ENCODE measurements at places on chromosomes 12 and 14. TPM values are rescaled to one million over a fixed set of nuclear protein-coding genes. Genes with fewer than 3 reads are reported as not detected.

TAS2R50 gene
- total RNA-seq = not detected

RASSF8 gene
- total RNA-seq = 84.6 TPM

SSTR1 gene
- 118 TPM for total RNA-seq

KRT85 gene
- not detected for total RNA-seq

FSCB gene
- not detected for total RNA-seq

SAMD15 gene
- 1.4 TPM for total RNA-seq

RDH12 gene
- total RNA-seq = not detected

ADCK1 gene
- total RNA-seq = 4.4 TPM

GRCh38 chr14:88422919-88423650, 37.6 kb downstream of the SPATA7 start:
- 0 out of 2 replicates have a peak overlapping the region, but pooled peaks have one; percentile 19 for H3K4me3 ChIP-seq
- peaks cover 7% of the 10 kb centered on the region for H3K36me3 ChIP-seq
- DNase-seq = peak; percentile 71
- peaks cover 44% of the 10 kb centered on the region for H3K4me1 ChIP-seq

- peaks cover 53% of the 10 kb centered on the region for H3K36me3 ChIP-seq
- H3K27me3 ChIP-seq = peaks cover 1% of the 10 kb centered on the region
- peaks cover 63% of the 10 kb centered on the region for H3K4me1 ChIP-seq
- peak overlapping the region; percentile 20 for H3K4me3 ChIP-seq
These were observed 34.0 kb downstream of the KITLG start for GRCh38 chr12:88546226-88546625.

- H3K36me3 ChIP-seq = peaks cover 11% of the 10 kb centered on the region
- H3K27me3 ChIP-seq = no peaks in the 10 kb centered on the region
- DNase-seq = peak; percentile 35
- H3K4me3 ChIP-seq = peak overlapping the region; percentile 91
- H3K27ac ChIP-seq = peak overlapping the region; percentile 88
- peaks cover 37% of the 10 kb centered on the region for H3K4me1 ChIP-seq
These were observed 3.2 kb downstream of the MLXIP start for GRCh38 chr12:122081697-122082221.

- DNase-seq = no peak
- H3K27ac ChIP-seq = no peak overlapping the region
- no peaks in the 10 kb centered on the region for H3K4me1 ChIP-seq
- H3K4me3 ChIP-seq = no peak overlapping the region
- peaks cover 9% of the 10 kb centered on the region for H3K36me3 ChIP-seq
These were observed 132.6 kb downstream of the TMEM132D start for GRCh38 chr12:129771238-129771637.

DNA sequence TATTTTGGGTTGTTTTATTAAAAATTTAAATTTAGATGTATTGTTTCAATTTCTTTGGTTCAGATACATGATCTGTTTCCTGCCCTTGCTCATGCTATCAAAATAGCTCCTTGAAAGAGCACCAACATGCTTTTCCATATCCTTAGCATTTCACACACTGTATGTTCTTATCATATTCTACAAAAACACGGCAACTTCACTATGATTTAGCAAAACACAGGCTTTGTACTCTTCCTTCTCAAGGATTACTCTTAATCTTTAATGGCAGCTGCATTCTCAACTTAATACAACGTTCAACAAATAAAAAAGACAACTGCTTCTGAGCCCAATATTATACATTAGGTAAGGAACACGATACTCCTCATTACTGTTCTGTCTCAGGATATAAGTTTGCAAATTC, 2.9 kb upstream of the GLRX5 start:
- DNase-seq = no peak
- H3K36me3 ChIP-seq = peaks cover 10% of the 10 kb centered on the region
- peak overlapping the region; percentile 91 for H3K4me3 ChIP-seq
- peaks cover 3% of the 10 kb centered on the region for H3K27me3 ChIP-seq

- H3K4me1 ChIP-seq = peaks cover 97% of the 10 kb centered on the region
- peak overlapping the region; percentile 99 for H3K27ac ChIP-seq
- H3K36me3 ChIP-seq = peaks cover 12% of the 10 kb centered on the region
- no peaks in the 10 kb centered on the region for H3K27me3 ChIP-seq
- DNase-seq = peak; percentile 21
These were observed 48.7 kb downstream of the PPFIBP1 start for GRCh38 chr12:27572486-27573255.

- peaks cover 5% of the 10 kb centered on the region for H3K27me3 ChIP-seq
- H3K4me1 ChIP-seq = peaks cover 40% of the 10 kb centered on the region
- no peak overlapping the region for H3K27ac ChIP-seq
- DNase-seq = no peak
- no peaks in the 10 kb centered on the region for H3K36me3 ChIP-seq
These were observed 8.2 kb downstream of the KRT79 start for GRCh38 chr12:52825961-52826360.

- H3K4me1 ChIP-seq = no peaks in the 10 kb centered on the region
- no peaks in the 10 kb centered on the region for H3K27me3 ChIP-seq
- no peak for DNase-seq
- H3K36me3 ChIP-seq = no peaks in the 10 kb centered on the region
These were observed 461.0 kb downstream of the GXYLT1 start for GRCh38 chr12:41683513-41684240.

GRCh38 chr14:100223332-100224201, 15.4 kb upstream of the YY1 start:
- no peaks in the 10 kb centered on the region for H3K36me3 ChIP-seq
- H3K27me3 ChIP-seq = no peaks in the 10 kb centered on the region
- no peak overlapping the region for H3K4me3 ChIP-seq

DNA sequence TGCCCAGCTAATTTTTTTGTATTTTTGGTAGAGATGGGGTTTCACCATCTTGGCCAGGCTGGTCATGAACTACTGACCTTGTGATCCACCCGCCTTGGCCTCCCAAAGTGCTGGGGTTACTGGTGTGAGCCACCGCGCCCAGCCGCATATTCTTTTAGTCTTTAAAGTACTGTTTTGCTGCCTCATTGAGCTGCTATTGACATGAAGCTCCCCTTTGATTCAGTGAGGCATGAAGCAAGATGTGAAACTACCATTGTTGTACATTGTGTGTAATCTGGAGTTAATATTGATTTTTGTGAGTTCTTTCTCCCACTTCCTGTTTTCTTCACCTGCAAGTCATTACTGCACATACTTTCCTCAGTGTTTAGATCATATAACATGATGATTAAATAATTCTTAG, 80.8 kb downstream of the MNAT1 start:
- H3K36me3 ChIP-seq = peaks cover 25% of the 10 kb centered on the region
- H3K27me3 ChIP-seq = no peaks in the 10 kb centered on the region
- peaks cover 27% of the 10 kb centered on the region for H3K4me1 ChIP-seq
- DNase-seq = no peak
- no peak overlapping the region for H3K27ac ChIP-seq

GRCh38 chr14:105151084-105151837, 17.3 kb downstream of the JAG2 start:
- no peak overlapping the region for H3K4me3 ChIP-seq
- H3K27ac ChIP-seq = no peak overlapping the region
- H3K36me3 ChIP-seq = no peaks in the 10 kb centered on the region
- DNase-seq = no peak
- H3K4me1 ChIP-seq = no peaks in the 10 kb centered on the region

- peak overlapping the region; percentile 62 for H3K4me3 ChIP-seq
- H3K27ac ChIP-seq = peak overlapping the region; percentile 70
- no peak for DNase-seq
- peaks cover 69% of the 10 kb centered on the region for H3K4me1 ChIP-seq
- H3K36me3 ChIP-seq = no peaks in the 10 kb centered on the region
These were observed 13.6 kb downstream of the CTDSP2 start for GRCh38 chr12:57832966-57833365.

GRCh38 chr14:92668276-92668973, 80.0 kb downstream of the LGMN start:
- H3K36me3 ChIP-seq = peaks cover 13% of the 10 kb centered on the region
- no peaks in the 10 kb centered on the region for H3K27me3 ChIP-seq
- DNase-seq = no peak

GRCh38 chr12:3797531-3798048, 44.7 kb upstream of the CRACR2A start:
- H3K4me3 ChIP-seq = no peak overlapping the region
- H3K27ac ChIP-seq = no peak overlapping the region
- H3K27me3 ChIP-seq = peaks cover 7% of the 10 kb centered on the region
- no peak for DNase-seq

DNA sequence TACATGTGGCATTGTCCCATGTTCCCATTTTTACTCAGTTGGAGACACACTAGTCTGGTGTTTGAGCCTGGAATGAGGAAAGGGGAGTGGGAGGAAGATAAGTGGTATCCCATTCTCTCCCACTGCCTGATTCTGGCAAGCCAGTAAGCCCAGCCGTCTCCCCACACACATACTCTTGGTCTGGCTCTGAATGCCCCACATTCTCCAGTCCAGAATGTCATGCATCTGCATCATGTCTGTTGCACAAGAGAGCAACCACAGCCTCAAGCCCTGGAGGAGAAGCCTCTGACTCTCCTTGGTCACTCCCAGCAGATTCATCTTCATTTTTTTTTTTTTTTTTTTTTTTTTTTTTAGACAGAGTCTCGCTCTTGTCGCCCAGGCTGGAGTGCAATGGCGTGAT, 48.0 kb downstream of the DRAM1 start:
- H3K36me3 ChIP-seq = peaks cover 28% of the 10 kb centered on the region
- DNase-seq = peak; percentile 98

DNA sequence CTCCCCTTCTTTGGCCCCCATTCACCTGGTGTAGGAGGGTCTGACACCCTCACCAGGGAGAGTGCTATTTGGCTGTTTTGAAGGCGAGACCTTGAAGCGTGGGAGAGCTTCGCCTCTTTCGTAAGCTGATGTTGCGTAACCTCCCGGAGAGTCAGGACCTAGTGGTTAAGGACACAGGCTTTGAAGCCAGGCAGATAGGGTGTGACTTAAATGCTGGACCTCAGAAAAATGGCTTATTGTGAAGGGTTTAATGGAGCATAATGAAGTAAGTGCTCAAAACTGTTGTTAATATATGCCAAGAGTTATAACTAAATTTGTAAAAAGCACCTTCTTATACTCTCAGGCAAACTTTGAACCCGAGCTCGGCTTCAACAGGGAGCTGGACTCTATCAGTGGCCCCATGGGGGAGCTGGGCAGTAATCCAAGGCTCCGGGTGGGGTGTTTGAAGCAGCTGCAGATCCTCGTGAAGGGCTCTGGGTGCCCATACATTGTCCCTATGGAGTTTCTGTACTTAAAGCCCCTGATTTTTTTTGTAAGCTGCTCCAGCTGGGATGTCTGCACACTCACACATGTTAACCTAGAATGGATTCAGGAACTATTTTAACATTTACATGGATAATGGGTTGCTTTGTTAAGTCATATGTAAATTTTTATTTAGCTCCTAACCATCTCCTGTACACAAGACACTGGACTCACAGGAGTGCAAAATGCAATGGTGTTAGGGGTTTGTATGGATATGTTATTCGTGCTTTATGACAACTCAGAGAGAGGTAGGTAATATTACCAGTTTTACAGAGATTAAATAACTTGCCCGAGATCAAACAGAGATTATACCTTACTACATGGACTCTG, 26.0 kb downstream of the PPFIBP1 start:
- H3K4me1 ChIP-seq = peaks cover 86% of the 10 kb centered on the region
- H3K4me3 ChIP-seq = peak overlapping the region; percentile 85
- peak; percentile 89 for DNase-seq

GRCh38 chr14:54722791-54723432, 156.0 kb downstream of the SAMD4A start:
- DNase-seq = no peak
- peaks cover 53% of the 10 kb centered on the region for H3K4me1 ChIP-seq
- H3K27me3 ChIP-seq = no peaks in the 10 kb centered on the region
- H3K36me3 ChIP-seq = peaks cover 4% of the 10 kb centered on the region

DNA sequence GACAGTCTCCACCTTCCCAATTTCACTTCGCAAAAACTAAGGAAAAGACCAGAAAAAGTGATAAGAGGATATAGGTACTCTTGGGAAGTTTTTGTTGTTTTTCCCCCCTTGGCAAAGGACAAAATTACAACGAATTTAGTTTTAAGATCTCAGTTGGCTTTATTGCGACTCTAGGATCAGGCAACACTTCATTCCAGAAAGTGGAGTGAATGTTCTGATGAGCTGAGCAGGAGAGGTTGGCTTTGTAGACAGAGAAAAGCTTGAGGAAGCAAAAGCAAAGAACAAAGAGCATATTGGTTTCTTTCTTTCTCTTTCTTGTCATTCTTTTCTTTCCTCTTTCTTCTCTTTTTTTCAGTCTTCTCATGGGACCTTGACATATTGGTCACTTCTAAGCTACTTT, 640 bp upstream of the ZFYVE1 start:
- peak overlapping the region; percentile 99 for H3K4me3 ChIP-seq
- peaks cover 16% of the 10 kb centered on the region for H3K36me3 ChIP-seq
- peaks cover 2% of the 10 kb centered on the region for H3K27me3 ChIP-seq

GRCh38 chr14:104935955-104936354, 11.3 kb downstream of the PLD4 start:
- DNase-seq = no peak
- H3K36me3 ChIP-seq = peaks cover 15% of the 10 kb centered on the region
- peaks cover 11% of the 10 kb centered on the region for H3K27me3 ChIP-seq
- 0 out of 2 replicates have a peak, but pooled peaks cover 5% of the 10 kb centered on the region for H3K4me1 ChIP-seq
- H3K4me3 ChIP-seq = no peak overlapping the region
